NCI-H1436 treated with DMSO at 0.1 percent for 48 hours (cell line): ENCODE measurements at places on chromosomes 1 and 21.

GRCh38 chr1:43978264-43978550 is 803 bp upstream of the B4GALT2 start:
- DNase-seq: no peak

GRCh38 chr1:206790502-206791250 is 18.4 kb upstream of the IL10 start:
- no peak for DNase-seq

GRCh38 chr1:154861607-154862094 is 8.4 kb downstream of the KCNN3 start:
- DNase-seq: no peak

DNA sequence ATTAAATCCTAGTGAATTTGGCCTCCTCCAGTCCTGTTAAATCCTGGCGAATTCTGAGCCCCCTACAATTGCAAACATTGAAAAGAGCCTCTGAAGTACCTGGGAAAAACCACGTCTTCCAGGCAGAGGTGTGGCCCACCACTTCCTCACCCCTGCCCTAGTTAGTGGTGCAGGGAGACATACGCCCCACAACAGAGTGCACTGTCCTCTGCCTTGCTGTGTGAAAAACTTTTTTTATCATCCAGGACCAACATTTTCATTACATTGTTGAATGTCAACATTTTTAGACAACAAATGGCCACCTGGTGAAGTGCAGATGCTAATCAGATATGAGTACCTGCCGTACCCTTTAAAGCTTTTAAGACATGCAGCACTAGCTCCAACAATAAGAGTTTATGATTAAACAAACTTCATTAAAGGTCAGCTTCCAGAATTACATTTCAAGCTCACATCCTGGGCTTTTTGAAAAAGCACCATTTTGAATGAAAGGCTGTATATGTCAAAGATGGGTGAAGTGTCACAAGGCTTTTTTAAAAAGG is 13.6 kb upstream of the TMPRSS2 start:
- no peak for DNase-seq

DNA sequence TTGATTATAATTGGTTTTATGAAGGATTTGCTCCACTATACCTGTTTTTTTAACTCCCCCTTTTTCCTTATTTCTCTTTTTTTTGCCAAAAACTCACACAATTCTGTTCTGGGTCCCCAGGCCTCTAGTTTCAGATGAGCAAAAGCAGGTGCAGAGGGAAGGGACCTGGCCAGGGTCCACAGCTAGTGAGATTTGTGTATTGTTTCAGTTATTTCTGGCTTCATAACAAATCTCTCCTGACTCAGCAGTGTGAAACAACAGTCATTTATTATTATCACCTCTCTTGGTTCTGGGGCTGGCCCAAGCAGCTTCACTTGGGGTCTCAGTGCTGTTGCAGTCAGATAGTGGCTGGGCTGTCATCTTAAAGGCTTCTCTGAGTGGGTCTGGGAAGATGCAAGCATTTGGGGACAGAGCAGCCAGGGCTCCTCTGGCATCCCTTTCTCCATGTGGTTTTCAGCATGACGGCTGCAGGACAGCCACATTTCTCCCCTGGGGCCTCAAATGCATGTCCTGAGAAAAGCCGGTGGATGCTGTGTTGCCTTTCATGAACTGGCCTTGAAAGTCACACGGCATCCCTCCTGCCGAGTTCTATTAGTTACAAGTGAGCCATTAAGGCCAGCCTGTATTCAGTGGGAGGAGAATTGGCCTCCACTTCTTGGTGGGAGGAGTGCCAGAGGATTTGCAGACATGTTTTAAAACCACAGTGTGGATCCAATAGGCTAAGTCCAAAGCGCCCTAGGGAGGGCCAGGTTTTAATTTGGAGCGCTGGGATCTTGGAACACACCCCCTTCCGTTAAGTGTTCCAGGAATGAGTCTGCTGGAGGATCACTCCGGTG is 137.1 kb downstream of the CAMTA1 start:
- no peak for DNase-seq

DNA sequence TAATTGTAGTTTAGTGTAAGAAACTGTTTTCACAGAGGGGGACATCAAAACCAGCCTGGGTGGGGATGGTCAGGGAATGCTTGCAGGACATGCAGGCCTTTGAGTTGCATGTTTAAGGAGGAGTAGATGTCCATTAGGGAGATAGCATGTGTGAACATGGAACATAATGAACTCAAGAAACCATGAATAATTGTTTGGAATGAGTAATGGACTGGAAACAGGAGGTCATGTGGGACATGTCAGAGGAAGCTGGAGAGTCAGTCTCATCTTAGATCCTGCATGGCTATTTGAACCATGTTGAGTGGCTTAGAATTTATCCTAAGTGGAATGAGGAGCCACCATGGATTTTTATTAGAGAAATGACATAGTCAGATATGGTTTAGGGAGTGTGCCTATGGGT is 86.4 kb downstream of the RPE65 start:
- DNase-seq: no peak

DNA sequence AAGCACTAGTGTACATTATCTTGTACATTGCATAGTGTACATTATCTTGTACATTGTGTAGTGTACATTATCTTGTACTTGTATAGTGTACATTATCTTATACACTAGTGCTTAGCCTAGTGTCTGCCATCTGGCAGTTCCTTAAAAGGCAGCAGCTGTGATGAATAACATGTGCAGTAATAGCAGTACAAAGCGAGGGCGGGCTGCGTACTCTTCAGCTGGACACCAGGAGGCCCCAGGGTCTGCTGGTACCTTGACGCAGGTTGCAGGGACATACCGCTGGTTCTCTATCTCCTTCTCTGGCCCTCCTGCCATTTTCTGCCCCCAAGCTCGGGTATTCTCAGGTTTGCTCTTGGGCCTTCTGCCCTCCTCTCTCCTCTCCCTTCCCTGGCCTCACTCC is 149.6 kb downstream of the SEC16B start:
- DNase-seq: no peak

DNA sequence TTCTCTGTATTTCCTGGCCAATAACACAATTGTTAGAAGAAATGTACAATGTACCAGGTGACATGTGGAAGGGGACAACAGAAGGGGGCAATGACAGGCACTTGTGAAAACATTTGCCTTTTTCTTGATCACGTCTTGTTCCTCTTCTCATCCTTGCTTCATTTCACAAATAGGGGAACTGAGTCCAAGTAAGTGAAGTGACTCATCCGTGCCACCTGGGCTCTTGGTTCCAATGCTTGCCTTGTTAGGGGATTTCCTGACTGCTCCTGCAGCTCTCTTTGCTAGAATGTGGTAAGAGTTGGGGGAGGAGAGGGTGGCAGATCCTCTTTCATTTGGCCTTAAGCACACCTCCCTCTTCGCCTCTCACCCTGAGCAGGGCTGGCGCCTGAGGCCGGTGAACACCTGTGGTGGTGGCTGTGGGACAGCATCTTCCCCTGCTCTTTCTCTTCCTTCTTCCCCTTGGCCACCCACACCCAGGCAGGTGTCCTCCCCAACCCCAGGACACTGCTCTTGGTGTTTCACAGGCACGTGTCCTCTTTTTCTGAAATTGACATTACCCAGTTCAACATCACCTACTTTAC is 2.2 kb upstream of the RHEX start:
- no peak for DNase-seq
